ENCODE measurements at places on chromosomes 13 and 19.

- DNase-seq: no peak
Measured at GRCh38 chr19:13483215-13483614, 23.1 kb downstream of the CACNA1A start.

GRCh38 chr13:23848646-23849141 is 40.5 kb downstream of the MIPEP start:
- DNase-seq: no peak

- DNase-seq: no peak
Measured at GRCh38 chr19:1475751-1476437, 3.1 kb downstream of the C19orf25 start.

DNA sequence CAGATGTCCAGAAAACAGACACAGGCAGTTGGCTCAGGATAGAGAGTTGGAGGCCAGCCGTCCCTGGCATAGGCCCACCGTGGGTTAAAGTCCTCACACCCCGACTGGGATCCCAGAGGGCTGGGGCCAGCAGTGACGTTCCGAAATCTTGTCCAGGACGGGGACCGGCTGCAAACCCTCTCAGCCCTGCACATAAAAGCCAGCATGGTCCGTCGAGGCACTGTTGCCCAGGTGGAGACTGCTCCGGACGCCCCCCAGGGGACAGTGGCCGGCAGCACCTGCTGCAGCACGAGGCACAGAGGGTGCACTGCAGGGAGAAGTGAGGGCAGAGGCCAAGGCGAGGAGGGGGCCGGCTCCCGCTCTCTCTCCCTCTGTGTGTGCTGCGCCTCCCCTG is 4.3 kb upstream of the IFNL2 start:
- DNase-seq: no peak

DNA sequence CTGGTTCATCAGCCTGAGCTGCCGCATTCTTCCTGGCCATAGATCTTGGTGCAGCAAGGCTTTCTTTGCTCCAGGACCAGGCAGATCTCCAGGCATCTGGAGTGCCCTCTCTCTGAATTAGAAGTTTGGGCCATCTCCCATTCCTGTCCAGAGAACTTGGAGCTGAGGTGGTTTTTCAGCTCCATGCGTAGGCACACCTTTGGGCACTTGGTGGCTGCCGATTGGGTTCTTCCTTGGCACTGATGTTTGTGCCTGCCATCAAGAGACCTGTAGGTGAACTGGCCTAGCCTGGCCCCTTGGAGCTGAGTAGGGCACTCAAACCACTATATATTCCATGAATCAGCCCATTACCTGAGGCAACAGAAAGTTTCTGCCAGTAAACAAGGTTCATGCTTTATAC is 206.0 kb upstream of the PCDH17 start:
- DNase-seq: no peak

Measured in activated CD8-positive, alpha-beta T cell treated with anti-CD3 and anti-CD28 coated beads for 36 hours (primary cell).